ENCODE measurements at places on chromosomes 7 and 10.

DNA sequence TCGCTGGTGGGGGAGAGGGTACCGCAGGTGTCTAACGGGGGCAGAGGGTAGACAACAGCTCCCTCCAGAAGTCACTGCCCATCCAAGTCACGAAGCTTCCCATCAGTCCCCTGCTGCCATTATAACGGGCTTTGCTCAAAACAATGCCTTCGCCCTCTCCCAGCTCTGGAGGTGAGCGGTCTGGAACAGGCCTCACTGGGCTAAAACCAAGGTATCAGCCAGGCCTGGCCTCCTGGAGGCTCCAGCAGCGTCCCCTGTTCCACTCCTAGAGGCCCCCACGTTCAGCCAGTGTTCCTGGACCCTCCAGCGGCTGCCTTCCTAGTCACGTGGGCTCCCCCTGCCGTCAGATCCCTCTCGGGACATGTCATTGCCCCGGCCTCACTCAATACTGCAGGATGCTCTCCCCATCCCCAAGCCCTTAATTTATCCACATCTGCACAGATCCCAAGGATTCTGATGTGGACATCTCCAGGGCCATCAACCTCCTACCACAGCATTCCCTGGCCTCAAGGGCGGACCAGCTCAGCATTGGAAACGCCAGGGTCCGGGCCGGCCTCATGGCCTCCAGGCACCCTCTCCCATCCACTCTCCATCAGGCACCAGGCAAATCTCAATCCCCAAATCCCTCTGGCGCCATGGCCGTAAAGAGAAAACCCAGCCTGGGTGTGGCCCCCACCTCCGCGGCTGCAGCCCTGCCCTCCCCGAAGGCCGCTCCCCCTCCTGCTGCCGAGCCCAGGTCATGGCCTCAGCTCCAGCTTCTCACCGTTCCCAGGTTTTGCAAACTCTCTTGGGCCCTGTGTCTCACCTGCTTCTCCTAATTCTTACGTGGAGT lies 104.1 kb upstream of the FAM20C start:
- DNase-seq = no peak

- no peak for DNase-seq
Observed at GRCh38 chr7:135761751-135762488, 13.3 kb upstream of the FAM180A start.

GRCh38 chr10:44948642-44949041 lies 11.0 kb upstream of the RASSF4 start:
- no peak for DNase-seq

DNA sequence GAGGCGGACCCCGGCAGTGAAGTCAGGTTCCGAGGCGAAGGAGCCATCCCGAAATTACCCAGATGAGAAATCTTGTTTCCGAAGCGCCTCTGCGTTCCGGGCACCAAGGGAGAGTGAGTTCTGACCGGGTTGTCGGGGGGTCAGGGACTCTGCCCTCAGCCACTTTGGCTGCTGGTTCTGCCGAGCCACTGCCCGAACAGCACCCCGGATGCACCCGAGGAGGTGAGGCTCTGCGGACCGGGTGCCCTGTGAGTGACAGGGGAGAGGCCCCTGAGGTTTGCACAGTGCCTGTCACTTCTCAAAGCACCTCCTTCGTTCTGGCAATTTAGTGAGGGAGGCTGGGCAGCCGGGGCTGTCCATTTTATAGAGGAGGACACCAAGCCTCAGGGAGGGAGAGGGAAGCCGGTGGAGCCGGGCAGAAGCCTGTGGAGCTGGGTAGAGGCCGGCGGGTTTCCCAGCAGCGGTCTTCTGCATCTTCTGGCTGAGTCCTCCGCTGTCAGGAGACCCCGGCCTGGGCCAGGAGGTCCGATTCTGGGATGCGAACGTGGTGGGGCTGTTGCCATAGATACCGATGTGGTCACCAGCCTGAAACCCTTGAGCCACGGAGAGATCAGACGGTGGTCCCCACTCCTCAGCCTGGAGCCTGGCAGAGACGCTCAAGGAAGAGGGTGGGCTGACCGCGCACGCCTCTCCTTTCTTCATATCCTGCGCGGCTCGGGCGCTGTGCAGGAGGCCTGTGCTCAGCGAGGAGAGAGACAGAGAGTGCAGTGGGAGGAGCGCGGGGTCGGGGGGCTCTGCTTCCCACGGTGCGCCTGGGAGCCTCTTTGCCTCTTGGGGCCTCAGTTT lies 18.9 kb upstream of the SHH start:
- DNase-seq = no peak

GRCh38 chr10:15624401-15625196 lies 95.1 kb downstream of the ITGA8 start:
- peak; percentile 26 for DNase-seq
